ENCODE measurements at places on chromosomes 3 and 15.

DNA sequence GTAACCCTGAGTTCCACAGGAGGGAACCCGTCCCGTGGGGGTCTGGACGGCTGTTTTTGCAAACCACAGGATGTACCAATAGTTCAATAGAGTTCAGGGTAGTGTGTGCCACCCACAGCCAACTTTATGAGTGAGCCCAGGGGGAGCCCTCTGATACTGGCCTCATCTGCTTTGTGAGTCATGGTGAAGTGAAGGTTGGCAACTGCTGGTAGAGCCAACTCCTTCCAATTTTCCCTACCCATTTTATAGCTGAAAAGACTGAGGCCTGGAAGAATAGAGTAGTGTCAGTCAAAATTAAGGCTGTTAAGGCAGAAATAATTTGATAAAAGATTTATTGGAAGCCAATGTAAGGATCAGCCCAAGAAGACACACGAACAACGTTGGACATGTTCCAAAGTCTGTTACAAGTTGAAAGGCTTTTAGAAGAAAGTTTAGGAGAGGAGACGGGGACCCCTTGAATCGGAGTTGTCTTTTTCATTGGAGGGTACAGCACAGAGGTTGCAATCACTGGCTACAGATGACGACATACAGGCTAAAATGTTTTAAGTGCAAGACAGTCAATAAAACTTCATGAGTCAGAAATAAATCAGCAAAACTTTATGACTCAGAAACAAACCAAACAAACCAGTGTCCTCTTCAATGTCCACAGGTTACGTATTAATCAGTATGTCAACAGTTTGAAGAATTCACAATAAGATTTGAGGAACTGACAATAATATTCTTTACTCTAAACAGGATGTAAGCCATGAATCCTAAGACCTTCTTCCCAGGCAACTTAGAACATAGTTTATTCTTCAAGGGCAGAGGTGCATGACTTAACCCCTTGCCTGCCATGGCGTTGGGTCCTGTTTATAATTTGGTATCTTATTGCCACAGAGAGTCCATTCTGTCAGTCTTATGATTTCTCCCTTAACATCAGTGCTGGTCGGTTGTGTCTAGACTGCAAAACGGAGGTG, 62.9 kb upstream of the NR2E3 start:
- no peak for DNase-seq

DNA sequence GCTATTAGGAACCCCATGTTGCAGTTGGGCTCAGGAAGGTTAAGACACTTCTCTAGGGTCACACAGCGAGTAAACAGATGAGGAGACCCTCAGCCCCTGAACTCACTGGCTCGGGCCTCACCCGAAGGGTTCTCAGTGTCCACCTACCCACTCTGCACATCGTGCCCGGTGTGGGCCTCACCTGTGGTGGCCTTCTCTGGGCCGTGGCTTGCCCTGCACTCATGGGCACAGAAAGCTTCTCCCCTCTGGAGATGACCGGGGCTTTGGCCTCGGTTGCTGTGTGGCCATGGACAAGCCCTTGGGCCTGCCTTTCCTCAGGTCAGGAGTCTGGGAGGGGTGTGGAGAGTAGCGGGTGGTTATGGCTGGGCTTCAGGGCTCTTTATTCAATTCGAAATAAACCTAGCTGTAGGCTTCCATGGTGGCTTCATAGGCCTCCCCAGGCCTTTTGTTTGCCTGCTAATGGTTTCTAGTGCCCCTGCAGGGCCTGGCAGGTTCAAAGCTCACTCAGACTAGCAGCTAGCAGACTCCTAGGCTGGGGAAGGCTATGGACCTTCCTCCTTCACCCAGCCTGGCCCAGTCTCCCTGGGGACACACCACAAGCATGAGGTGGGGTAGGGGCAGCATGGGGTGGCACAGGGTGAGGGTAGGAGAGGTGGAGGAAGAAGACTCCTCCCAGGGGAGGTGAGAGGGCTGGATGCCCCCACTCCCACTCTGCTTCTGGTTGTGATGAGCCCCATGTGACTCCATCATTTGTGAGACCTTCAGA, 103.1 kb downstream of the LINGO1 start:
- no peak for DNase-seq

GRCh38 chr3:184748219-184749135, 36.6 kb upstream of the MAGEF1 start:
- no peak for DNase-seq

DNA sequence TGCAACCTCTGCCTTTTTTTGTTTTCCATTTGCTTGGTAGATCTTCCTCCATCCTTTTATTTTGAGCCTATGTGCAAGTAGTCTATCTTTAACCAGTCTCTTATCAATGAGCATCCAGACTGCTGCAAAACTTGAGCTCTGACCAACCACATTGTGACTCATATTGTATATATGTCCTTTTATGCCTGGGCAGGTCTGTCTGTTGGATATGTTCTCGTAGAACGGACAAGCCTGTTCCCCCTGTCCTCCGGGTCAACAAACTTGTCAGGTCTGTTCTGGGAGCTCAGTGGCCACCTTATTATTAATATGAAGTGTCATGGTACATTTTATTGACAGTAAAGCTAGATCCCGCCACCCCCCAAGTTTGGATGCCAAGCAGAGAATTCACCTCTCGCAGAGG, 252.9 kb upstream of the ST8SIA2 start:
- no peak for DNase-seq

- DNase-seq = no peak
Measured at GRCh38 chr3:81218023-81218422, 543.4 kb downstream of the GBE1 start.

- no peak for DNase-seq
Measured at GRCh38 chr3:120344349-120344748, 4.8 kb downstream of the LRRC58 start.

- no peak for DNase-seq
Measured at GRCh38 chr3:70519913-70520659, 207.6 kb upstream of the MDFIC2 start.

- DNase-seq = no peak
Measured at GRCh38 chr15:95078003-95078402, 846.6 kb downstream of the MCTP2 start.

DNA sequence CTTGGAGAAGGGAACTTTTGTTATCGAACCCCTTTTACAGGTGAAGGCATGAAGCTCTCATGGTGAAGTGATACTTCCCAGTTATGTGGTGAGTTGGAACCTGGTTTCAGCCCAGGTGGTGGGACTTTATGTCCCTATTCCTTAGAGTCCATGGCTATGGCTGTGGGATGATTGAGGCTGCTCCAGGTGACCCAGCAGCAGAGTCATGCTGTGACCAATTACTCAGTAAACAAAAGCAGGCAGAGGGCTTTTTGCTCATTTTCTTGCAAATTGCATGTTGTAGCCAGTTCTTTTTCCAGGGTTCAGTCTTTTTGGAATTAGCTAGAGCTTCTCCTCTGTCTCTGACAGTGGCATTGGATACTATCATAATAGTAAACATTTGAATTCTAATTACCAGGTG, 70.7 kb downstream of the CACNA2D3 start:
- DNase-seq = no peak

- no peak for DNase-seq
Measured at GRCh38 chr3:112646623-112647022, 5.7 kb upstream of the CCDC80 start.

DNA sequence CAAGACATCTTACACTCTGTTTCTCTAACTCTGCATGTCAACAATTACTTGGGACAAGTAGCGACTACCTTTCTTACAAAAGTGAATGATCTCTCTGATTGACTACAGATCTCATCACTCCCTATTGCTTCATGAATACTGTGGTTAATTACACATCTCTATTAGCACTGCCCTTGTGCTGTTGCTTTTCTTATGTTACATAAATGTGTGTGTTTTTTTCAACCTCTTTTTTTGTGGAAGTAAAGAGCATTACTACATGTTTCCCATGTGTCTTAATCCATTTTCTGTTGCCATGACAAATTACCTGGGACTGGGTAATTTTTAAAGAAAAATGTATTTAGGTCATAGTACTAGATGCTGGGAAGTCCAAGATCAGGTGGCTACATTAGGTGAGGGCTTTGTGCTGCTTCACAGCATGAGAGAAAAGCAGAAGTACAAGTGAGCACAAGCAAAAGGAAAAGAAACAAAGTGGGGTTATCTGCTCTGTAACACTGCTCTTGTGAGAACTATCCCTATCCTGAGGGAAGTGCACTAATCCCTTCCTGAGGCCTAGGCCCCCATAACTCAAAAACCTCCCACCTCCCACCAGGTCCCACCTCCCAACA, 298.2 kb upstream of the SATB1 start:
- no peak for DNase-seq

DNA sequence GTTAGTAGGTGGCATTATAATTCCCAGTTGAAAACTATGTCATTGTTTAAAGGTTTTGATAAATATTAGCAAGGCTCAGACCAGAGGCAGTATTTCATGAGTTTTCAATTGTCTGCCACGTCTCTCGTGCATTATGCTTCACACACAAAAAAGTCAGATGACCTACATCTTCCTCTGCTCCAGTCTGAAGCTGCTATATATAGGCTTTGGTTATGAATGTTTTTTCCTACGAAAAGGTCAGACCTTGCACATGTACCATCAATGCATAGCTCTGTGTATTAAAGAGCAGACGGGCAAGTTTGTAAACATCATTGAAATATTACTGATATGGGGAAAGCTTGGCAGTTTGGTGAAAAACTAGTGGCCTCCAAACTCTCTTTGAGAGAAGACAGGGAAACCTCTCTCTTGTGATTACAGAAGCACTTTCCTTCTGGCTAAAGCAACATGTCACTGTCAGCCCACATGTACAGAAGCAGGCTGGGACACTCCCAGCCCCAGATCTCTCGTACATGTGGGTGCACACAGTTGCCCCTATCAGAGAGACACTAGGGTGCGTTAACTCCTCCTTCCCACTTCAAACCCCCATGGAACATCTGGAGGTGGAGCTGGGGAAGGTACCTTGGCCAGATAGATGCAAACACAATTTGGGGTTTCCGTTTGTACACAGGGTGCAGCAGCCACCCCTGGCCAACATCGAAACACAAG, 184.0 kb upstream of the BCL6 start:
- DNase-seq = no peak

- no peak for DNase-seq
Measured at GRCh38 chr15:79966634-79967297, 4.2 kb downstream of the BCL2A1 start.

DNA sequence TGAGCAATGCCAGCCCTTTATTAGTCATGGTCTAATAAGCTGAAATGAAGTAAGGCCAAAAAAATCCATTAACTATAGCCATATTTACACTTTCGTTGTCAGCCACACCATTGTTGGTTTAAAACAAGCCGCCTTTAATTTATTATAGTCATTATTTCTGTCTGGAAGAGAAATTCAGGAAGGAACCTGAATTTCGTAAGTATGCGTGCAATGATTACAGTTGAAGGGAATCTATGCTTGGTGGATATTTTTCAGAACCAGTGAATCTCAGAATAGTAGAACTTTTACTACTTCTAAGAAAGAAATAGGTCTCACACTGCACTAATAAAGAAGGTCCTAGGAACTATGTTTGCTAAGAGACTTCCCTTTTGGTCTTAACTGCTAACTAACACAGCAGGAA, 59.1 kb downstream of the FAM43A start:
- no peak for DNase-seq

DNA sequence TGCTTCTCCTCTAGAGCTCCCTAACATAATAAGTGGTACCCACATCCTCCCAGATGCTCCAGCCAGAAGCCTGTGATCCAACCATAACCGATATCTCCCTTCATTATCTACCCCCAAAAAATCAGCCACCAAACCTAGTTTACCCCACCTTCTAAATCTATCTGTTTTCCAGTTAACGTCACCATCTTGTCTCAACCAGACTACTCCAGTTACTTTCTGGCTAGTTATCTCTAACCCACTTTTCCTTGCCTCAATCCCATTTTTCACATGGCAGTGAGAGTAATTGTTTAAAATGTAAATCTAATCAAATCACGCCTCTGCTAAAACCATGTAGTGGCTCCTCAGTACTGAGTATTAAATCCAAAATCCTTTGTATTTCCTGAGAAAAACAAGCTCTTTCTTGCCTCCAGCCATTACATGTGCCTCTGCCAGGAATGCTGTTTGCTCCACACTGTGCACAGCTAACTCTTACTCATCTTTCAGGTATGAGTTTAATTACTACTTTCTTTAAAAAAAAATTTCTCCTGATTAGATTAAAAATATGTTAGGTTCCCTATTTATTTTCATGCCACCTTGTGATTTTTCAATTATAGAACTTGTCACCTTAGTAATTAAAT, 15.4 kb downstream of the CCDC54 start:
- no peak for DNase-seq

- no peak for DNase-seq
Measured at GRCh38 chr3:136958939-136959338, 1.2 kb downstream of the IL20RB start.

GRCh38 chr3:148439254-148439822, 258.4 kb upstream of the AGTR1 start:
- no peak for DNase-seq

DNA sequence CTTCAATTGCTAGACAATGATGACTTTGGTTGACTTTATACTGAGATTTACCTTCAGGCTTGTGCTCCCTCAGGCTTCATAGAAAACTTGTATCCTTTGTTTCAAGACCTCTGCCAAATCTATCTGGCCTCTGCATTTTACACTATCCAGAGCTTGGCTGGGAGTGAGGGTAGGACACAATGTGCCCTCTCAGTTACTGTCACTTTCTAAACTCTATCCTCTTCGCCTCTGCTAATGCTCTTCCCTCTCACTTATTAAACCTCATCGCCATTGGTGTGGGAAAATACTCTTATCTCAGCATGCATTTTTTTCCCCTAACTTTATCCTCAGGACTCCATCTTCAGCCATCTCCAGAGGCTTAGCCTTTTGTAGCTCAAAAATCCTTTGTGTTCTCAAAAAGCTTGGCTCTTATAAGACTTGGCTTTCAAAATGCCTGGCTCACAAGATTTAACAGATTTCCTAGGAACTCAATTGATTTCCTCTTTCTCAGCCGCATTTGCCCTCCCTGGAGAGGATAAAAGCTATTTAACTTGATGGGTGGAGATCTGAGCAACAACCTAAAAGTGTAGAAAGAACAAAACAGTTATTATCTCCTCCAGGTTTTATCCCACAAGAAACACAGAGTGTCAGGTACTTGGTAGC, 28.3 kb downstream of the SUCNR1 start:
- DNase-seq = no peak

DNA sequence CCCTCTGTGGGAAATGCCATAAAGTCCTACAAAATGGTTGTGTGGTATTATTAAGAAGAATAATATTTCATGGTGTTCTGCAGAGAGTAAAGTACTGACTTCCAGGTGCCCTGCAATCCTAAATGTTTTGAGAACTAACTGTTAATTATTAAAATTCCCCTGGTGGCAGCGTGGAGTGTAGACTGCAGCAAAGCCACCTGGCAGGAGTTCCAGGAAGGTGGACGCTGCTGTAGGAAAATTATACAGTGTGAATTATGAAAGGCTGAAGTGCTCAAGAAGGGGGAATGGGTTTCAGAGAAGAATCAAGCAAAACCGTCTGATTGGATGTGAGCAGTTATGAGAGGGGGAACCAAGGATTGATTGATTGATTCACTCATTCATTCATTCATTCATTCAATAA, 572.4 kb upstream of the PPP2R3A start:
- no peak for DNase-seq

DNA sequence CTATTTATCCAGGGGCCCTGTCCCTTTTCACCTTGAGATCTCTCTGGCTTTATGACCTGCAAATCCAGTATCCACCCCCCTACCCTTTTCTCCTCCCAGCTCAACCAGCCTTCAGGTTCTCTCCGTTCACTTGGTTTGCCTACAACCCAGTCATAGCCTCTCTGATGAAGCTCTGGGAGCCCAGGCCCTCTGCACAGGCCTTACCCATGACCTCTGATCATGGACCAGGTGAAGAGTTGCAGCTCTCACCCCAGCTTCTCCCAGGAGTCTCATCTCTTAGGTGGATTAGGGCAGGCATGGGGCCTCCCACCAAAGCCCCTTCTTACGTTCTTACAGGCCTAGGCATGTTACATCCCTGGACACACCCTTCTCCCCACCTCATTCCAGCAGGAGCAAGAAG, 59.8 kb downstream of the EXOG start:
- DNase-seq = no peak
